ENCODE measurements at places on chromosomes 5 and 9.

DNA sequence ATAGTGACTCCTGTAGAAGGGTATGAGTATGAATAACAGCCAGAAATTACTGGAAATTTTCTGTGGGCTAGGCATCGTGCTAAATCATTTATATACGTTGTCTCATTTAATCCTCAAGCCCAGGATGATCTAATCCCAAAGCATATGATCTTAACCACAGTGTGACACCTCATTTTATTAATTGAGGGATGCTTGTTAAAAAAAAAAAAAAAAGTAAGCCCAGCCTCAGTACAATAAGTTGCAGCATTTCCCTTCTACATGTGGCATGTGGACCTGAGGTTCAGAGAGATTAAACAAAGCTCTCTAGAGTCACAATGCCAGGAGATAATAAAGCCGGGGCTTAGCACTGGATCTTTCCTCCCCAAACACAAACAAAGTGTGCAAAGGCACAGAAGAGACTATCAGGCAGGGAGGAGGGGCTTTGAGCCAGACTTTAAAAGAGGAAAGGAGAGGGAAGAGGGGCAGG lies 49.5 kb downstream of the KLF4 start:
- DNase-seq: no peak

DNA sequence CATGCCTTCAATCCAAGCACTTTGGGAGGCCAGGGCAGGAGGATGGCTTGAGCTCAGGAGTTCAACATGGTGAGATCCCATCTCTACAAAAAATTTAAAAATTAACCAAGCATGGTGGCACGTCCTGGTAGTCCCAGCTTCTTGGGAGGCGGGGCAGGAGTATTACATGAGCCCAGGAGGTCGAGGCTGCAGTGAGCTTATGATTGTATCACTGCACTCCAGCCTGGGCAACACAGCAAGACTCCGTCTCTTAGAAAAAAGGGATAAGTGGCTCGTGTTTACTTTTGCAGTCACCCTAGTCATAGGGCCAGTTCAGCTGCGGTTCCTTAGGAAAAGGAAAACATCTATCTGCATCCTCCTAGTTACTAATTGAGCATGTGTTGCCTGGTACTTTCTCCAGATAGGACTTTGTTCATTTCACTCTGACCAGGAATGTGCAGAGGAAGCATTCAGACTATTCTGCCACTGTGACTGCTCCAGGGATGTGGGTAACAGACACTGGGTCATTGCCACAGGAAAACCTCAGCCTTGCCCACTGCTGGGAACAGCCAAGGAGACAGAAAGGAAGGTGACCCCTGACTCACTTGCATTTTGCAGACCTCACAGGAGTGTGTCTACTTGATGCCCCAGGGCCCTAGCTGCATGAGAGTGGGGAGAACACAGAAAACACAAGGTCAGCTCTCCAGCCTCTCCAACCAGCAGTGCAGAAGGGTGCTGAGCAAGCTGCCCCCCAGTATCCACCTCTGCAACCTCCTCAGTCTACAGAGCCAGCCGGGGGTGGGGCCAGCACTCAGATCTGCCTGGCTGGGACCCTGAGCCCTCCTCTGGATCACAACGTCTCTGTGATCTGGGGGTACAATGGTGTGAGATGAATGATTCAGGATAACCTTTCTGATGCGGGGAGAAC lies 33.9 kb upstream of the ALDH1B1 start:
- DNase-seq: no peak

- no peak for DNase-seq
These were observed 140.4 kb downstream of the ESM1 start for GRCh38 chr5:54844905-54845566.

- DNase-seq: no peak
These were observed 98.6 kb downstream of the GNAQ start for GRCh38 chr9:77933019-77933418.

DNA sequence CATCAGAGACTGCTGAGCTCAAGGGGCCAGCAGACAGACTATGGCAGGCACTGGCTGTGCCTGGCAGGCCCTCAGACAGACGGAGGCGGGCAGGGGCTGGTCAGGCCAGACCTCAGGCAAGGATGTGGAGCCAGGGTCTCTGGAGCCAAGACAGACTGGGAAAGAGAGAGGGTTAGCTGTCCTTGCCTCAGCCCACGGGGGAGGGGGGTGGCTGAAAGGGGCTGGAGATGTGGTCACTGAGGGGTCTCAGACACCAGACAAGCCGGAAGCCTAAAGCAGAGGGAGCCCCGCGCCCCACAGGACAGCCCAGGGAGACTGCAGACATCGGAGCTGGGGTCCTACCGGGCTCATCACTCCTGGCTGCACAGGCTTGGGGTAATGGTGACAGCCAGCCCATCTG lies 141.2 kb upstream of the FOXD4L5 start:
- DNase-seq: no peak

- no peak for DNase-seq
These were observed 100.1 kb downstream of the RAPGEF6 start for GRCh38 chr5:131534974-131535373.

DNA sequence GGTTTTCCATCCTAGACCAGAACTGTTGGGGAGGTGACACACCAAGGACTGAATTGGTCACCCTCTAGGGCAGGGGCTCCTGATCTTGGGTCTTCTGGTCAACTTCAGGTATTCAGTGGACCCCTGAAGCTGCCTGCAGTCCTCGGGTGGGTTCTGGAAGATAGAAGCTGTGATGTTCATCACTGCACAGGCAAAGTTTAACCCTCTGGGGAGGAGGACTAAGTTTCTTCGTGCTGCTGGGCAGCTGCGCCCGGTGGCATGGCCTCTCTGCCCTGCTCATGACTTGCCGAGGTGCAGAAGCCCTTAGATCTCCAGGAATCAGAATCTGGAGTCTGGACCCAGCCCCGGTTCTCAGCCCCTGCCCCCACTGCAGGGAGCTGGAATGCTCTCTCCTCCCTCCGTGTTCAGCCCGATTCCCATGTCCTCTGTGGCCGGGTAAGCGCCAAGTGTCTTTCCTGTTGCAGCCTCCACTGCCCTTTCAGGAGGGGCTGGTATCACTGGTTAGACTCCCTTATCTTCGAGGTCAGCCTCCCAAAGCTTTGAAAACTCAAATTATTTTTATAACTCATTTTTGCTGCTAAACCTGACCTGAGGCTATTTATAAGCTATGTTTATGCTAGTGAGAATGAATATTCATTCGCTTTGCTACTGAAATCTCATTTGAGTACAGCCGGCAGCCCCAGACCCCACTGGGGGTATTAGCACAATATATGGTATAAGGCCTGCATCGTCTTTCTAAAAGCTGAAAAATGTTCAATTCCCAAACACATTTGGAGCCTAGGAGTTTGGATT lies 1.7 kb downstream of the LAMC3 start:
- DNase-seq: no peak

- DNase-seq: no peak
These were observed 4.9 kb downstream of the TPRN start for GRCh38 chr9:137195525-137196220.

DNA sequence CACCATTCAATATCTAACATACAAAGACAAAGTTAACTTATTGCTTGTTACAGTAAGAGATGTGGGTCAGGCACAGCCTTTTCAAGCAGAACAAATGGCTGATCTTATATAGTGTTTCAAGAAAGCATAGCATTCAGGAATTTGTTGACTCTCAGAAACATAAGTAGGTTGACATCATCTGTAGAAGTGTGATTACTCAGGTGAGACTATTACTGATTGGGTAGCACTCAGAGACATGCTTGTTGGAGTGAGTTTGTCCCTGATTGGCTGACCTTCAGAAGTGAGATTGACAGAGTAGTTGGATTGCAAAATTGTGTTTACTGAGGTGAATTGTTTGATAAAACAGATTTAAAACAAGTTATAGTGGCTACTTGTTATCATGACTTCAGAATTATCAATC lies 30.7 kb upstream of the TNPO1 start:
- DNase-seq: no peak

All from NCI-H1930 (cell line).